ENCODE measurements at places on chromosomes 7 and 10. TPM values are rescaled to one million over a fixed set of nuclear protein-coding genes. Genes with fewer than 3 reads are reported as not detected.

The KLLN gene
- 0.42 TPM for polyA plus RNA-seq

The CREM gene
- 28.8 TPM for polyA plus RNA-seq

The HKDC1 gene
- polyA plus RNA-seq = 0.18 TPM

The ZNF503 gene
- polyA plus RNA-seq = 0.51 TPM

DNA sequence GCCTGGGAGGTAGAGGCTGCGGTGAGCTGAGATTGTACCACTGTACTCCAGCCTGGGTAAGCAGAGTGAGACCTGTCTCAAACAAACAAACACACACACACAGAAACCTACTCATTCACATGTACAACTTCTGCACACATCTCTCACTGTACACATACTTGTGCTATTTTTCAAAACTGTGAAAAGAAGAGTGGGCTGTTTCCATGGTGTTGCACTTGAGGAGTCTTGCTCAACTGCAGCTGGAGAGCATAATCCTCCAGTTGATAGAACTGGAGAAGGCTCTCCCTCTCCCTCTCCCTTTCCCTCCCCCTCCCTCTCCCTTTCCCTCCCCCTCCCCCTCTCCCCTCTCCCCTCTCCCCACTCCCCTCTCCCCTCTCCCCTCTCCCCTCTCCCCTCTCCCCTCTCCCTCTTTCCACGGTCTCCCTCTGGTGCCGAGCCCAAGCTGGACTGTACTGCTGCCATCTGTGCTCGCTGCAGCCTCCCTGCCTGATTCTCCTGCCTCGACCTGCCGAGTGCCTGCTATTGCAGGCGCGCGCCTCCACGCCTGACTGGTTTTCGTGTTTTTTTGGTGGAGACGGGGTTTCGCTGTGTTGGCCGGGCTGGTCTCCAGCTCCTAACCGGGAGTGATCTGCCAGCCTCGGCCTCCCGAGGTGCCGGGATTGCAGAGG is 43.7 kb upstream of the DLD start:
- DNase-seq = no peak

GRCh38 chr7:151838072-151838471 is 38.8 kb downstream of the PRKAG2 start:
- no peak for DNase-seq

- no peak for DNase-seq
Observed at GRCh38 chr7:127589896-127590295, 1.7 kb downstream of the ARF5 start.

GRCh38 chr10:112390125-112390703 is 16.3 kb downstream of the ACSL5 start:
- no peak for DNase-seq

DNA sequence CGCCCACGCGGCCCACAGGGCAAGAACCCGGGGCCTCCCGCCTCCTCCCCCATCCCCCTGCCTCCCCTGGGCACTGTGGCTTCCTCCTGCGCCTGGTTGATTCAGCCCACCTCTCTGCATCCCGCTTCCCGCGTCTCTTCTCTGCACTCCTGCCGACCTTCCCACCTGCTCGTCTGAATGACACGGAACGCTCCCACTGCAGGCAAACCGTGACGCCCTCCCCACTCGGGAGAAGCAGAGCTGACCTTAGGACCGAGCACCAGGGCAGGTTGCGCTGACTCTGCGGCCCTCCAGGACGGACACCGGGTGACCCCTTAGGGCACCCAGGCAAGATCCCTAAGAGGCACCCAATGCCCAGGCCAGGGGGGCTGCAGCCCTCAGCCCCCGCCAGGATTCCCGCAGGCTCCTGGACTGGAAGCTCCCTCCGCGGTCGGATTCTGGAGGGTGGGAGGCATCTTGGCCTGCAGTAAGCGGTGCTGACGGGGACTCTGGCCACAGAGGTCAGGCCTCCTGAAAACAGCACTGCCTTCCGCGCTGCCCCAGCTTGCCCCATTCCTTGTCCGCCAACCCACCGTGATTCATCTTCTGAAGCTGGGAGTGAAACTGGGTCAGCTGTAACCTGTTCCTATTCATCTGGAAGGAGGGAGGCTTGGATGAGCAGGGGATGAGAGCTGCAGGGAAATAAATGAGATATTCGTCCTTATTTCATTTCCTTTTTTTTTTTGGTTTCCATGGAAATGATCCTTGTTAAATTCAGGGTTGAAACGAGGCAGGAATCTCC is 990 bp downstream of the CALML3 start:
- DNase-seq = no peak

DNA sequence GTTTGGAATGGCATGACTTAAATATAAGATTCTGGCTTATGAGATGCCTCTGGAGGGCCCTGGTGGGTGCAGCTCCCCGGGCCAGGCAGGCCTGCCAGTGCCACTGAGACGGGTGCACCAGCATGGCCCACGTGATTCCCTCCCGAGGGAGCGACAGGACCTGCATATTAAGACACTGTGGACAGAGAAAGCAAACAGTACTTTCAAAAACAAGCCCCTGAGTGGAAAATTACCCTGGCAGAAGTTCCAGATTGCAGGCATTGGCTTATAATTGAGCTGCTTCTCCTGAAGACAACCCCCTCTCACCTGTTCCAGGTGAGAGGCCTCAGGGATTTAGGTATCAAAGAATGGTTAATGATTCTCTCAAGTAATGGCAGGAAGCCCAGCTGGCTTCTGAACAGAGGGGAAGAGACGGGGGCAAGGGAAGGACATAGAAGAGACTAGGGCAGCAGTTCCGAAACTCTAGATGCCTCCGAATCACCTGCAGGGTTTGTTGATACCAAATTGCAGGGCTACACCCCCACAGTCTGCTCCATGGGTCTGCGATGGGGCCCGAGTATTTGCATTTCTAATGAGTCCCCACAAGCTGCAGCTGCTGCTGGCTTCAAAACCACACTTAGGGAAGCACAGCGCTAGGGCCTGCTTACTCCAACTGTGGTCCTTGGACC is 66.0 kb upstream of the DOCK1 start:
- no peak for DNase-seq

- DNase-seq = no peak
Observed at GRCh38 chr7:128427289-128427891, 17.6 kb upstream of the IMPDH1 start.

GRCh38 chr7:132575982-132576720 is at the start of gene PLXNA4:
Gene PLXNA4 (minus strand): TSS chr7:132576470. CDS start chr7:132508693, 67,777 bp downstream.
- DNase-seq = no peak

DNA sequence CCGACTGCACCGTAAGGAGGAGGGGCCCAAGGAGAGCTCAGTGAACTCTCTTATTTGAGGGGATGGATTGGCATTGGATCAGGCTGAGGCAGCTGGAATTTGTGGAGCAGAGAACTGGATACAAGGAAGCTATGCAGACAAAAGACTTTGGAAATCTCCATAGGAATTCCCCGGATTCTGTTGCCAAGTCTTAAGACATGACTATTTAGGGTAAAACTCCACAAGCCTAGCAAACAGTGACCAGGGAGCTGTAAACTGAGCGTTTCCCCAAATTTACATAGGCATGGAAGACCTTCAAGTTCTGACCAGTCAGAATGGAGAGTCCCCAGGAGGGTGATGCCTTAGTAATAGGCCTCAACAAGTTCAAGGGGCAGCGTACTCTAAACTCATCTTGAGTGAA is 82.5 kb upstream of the PCBD1 start:
- no peak for DNase-seq

Measured in BJ (cell line).